ENCODE measurements at places on chromosomes 5 and 9.

DNA sequence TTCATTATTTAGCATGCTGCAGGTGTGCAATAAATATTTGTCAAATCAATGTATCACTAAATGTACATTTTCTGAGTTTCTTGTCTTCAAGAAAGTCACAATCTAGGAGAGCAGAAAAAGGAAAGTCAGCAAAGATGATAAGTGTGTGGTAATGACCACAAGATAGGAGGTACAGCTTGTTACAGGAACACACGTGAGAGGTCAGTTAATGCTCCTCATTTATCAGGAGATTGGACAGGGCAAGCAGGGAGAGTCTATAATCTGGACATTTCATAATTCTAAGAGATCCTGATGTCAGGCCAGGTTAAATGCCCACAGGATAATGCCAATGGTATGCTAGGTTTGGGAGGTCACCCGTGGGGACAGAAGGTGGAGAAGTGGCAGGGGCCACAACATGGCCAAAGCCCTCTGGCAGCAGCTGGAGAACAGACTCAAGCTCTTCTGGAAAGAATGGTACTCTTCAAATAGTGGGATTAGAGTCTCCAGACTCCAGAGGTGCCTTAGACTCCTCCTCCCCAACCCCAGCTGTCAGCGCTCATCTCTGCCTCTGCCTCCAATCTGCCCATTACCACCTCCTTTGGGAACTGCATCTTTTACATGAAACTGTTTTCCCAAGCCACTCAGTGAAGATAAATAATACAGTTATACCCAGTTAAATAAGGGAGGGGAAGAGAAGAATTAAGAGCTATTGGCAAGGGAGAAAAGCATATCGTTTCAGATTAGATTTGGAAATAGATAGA, 114.3 kb downstream of the ASTN2 start:
- no peak for DNase-seq

DNA sequence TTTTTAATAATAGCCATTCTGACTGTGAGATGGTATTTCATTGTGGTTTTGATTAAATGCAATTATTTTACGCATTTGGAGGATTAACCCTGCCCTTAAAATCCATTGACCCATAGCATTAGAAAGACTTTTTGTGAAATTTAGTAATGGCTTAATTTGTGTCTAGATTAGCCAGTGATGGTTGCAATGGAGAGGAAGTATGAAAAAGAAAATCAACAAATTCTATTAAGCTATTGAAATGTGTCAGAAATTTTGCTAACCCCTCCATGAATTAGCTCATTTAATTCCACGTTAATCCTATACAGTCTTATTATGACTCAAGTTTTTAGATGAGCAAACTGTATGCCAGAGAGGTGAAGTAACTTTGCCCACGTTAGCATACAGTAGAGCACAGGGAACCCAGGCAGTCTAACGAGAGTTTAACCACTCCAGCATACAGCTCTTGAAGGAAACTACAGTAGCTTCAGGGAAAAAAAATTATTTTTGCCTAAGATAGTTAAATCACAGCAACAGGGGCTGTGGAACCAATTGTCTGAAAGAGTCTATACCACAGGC, 158.2 kb upstream of the PPP2R2B start:
- DNase-seq = no peak

DNA sequence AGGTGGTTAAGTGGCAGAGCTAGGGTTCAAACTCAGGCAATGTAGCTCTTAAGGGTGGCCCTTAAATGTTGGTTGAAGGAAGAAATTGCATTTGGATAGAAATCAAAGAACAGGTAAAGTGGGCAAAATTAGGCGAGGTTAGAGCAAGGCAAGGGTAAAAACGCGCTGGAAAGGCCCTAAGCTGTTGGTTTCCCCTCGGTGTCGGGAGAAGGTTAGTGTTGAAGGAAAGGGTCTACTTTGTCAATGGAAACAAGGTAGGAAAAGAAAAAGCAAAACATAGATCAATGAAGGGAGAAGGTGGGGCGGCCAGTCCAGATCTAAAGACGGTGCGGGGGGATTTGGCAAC, 431 bp downstream of the FASTKD3 start:
- no peak for DNase-seq

GRCh38 chr5:17184588-17184987, 32.8 kb upstream of the BASP1 start:
- DNase-seq = no peak

- no peak for DNase-seq
Observed at GRCh38 chr9:78292026-78292425, 4.9 kb upstream of the PSAT1 start.
